Smooth muscle cell of the pulmonary artery (primary cell): ENCODE measurements at places on chromosomes 7 and 10. TPM values are rescaled to one million over a fixed set of nuclear protein-coding genes. Genes with fewer than 3 reads are reported as not detected.

CPN1 gene
- total RNA-seq: not detected in 2 replicates

CRPPA gene
- total RNA-seq: 1.4 and 2.4 TPM in 2 replicates

LHFPL3 gene
- total RNA-seq: not detected in 2 replicates

AKR1C3 gene
- 42.8 and 74.1 TPM in 2 replicates for total RNA-seq

DGKB gene
- 0.07 and 0.13 TPM in 2 replicates for total RNA-seq

CDK5 gene
- total RNA-seq: 17.9 and 18.8 TPM in 2 replicates
